ENCODE measurements at places on chromosomes 16 and 17.
A peak's percentile ranks its signal among the peaks of the same experiment; 100 is the strongest.

DNA sequence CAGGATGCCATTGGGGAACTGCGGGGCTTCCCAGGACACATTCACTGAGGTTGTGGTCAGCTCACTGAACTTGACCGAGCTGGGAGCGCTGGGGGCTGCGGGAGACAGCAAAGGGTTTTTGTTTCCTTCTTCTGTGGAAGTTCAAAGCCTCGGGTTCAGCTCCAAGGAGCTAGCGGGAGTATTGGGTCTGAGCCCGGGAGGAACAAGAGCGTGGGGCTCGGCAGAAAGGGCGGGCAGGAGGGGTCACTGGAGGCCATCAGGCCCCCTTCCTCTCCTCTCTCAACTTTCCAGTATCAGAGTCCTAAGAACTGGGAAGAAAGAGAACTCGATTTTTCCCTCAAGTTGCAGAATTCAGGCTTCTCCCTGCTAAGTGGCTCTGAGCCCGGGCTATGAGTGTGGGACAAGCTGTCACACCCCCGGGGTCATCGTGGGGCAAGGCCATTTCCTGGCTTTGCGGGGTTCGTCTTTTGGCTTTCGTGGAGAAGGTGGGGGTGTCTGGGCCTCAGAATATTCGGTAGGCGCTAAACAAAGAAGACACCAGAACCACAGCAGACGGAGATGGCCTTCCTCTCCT lies 53.6 kb upstream of the CDC42EP4 start:
- DNase-seq: no peak

DNA sequence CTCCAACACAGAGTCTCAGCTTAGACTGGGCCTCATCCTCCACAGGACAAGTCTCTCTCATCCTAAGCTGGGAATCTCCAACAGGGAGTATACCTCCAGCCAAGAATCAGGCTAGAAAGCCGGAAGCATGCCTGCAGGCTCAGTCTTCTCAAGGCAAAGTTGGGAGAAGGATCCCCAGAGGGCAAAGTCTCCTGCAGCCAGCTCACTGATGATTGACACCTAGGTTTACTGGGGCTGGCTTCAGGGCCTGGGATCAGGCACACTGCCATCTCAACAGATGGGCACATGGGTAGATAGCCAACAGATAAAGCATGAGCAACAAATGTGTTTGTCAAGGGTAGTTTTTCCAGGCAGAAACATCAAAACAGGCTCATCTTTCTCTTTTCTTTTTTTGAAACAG lies 56.1 kb upstream of the TOX3 start:
- DNase-seq: no peak

- no peak for DNase-seq
Observed at GRCh38 chr17:60557805-60558204, 31.8 kb upstream of the APPBP2 start.

DNA sequence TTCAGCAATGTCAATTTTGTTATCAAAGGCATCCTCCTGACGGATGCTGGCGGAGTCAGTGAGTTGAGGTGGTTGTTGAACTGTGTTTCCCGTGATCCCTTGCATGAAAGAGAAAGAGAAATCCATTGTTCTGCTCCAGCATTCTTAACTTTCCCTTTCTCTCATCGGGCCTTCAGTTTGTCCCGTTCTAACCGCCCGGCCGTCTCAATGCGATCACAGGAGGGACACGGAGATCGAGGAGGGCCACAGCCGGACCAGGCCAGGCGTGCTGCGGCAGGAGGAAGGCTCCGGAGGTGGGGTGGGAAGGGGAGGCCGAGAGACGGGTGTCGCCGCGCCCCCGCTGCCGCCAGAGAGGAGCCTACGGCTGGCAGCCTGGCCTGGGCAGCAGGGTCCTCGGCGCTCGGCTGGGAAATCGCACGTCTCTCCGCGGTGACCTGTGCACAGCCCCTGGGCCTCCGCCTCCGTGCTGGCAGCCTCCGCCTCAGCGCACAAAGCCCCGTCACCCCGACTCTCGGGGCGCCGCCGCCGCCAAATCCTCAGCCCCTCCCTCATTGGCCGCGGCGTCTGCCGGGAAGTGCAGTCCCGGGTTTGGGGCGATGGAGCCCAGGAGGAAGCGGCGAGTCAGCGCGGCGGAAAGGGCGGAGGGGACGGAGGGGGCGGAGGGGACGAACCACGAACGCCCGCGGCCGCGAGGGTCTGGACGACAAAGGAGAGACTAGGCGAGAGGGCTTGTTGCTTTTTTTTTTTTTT lies 38.1 kb downstream of the SOST start:
- DNase-seq: peak; percentile 87

DNA sequence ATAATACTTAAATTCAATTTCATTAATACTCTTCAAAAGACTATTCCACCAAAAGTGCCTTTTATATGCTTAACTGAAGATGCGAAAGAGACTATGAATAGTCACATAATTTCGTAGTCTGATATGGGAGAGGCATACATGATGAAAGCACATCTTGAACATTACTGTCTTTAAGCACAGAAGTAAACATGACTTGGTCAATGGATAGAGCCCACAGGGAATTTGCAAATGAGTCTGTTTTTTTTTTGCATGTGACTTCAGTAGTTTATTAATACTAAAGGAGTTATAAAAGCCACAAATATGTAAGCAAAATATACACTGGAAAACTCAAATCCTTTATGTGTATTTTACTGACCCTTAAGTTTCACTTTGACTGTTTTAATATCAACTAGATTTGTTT lies 15.9 kb downstream of the ADPRM start:
- DNase-seq: no peak

DNA sequence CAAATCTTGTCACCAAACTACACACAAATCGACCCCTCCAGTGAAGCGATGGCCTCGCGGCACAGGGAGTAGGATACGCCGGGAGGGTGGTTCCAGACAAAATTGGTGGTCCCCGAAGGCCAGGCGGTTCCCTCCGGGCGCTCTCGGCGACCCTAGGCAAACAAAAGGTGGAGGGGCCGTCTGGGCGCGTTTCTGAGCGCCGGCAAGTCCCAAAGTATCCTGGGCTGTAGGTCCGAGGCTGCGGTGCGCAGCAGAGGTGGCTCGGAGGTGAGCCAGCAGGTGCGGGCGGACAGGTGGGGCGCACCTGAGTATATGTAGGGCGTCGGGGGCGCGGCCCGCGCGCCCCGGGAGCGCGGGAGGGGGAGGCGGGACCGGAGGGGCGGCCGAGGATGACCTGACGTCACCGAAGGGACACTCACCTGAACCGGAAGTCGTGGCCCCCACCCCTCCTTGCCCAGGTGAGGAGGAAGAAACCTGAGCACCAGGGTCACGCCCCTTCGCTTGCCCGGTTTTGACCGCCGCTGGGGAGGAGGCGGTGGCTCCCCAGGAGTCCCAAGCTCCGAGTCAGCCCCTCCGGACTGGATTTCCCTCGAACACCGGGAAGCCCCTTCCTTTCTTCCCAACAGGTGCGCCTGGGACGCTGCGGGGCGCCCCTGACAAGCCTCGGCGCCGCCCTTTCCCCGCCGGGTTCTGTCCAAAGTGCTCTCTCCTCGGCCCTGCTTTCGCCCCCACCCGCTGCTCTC lies at the start of gene CLDN7:
Gene CLDN7 (minus strand): TSS at position 287 of the 743 bp plus-strand sequence. CDS start 435 bp downstream, outside the sequence.
- no peak for DNase-seq
